ENCODE measurements at places on chromosomes 6 and 20. TPM values are rescaled to one million over a fixed set of nuclear protein-coding genes. Genes with fewer than 3 reads are reported as not detected.

Gene AIF1
- 38.5 TPM for total RNA-seq

Gene BYSL
- 2.9 TPM for total RNA-seq

Gene C4A
- 249 TPM for total RNA-seq

Gene OPRL1
- total RNA-seq, result 0.95 TPM

Gene GRM1
- total RNA-seq, result 0.36 TPM

Gene OLIG3
- total RNA-seq, result not detected

GRCh38 chr6:7170117-7170732, 62.5 kb downstream of the RREB1 start:
- H3K4me1 ChIP-seq, result no peaks in the 10 kb centered on the region
- no peaks in the 10 kb centered on the region for H3K27me3 ChIP-seq
- peak overlapping the region; percentile 70 for H3K27ac ChIP-seq
- no peak for DNase-seq

DNA sequence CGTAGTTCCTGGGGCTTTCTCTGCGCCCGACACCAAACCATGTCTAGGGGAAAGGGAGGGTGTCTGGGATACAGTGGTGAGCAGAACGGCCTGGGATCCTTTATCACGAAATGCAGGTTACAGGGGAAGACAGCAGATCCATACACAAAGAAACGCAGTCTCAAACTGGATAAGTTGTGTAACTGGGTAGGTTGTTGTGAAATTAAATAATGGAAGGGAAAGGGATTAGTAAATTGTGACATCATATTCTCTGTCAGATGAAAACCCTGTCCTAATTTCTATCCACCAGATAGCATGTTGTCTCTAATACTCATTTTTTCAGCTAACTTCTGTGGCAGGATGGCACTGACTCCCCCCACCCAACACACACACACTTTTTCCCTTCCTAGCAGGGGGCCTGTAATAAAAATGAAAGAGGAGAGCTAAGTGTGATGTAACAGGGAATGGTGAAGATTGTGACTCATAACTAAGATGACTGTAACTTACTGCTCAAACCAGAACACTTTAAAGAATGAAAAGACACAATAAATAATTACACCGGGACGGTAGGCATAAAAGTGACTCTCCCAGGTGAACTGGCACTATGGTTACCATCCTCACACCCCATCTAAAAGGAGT, 769 bp upstream of the TRPC4AP start:
- H3K36me3 ChIP-seq, result peaks cover 12% of the 10 kb centered on the region
- H3K27me3 ChIP-seq, result no peaks in the 10 kb centered on the region
- no peaks in the 10 kb centered on the region for H3K4me1 ChIP-seq
- DNase-seq, result no peak

DNA sequence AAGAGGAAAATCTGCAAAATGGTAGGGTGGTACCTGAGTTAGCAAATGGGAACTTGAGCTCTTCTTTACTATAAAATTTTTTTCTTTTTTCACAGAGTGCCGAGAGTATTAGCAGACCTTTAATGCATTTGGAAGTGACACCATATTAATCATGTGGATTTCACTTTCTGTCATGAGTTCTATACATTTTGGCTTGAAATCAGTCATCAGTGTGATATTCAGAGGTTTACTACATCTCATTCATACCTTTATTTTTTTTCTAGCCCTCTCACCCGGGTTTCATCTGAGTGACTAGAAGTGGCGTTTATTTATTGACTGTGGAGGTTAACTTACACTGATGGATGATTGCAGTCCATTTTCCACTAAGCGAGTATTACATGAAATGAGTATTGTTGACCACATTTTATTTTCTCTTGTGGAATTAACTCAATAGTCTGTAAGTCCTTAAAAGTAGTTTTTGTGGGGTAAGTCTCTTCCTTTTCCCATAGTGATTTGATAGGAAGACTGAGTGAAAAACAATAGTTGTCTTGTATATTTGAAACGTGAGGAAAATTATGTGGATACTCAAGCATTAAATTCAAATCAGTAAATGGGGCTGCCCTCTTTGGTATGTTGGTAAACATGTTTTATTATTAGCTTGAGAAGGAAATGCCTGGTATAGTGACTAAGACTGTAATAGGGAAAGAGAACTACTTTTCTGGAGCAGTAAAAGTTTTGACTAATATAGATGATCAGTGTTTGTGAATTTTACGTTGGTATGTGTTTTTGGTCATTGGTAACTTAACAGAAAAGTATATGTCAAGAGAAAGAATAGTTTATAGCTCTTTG, 55.5 kb downstream of the JARID2 start:
- no peaks in the 10 kb centered on the region for H3K4me1 ChIP-seq
- no peak overlapping the region for H3K27ac ChIP-seq
- no peaks in the 10 kb centered on the region for H3K27me3 ChIP-seq

DNA sequence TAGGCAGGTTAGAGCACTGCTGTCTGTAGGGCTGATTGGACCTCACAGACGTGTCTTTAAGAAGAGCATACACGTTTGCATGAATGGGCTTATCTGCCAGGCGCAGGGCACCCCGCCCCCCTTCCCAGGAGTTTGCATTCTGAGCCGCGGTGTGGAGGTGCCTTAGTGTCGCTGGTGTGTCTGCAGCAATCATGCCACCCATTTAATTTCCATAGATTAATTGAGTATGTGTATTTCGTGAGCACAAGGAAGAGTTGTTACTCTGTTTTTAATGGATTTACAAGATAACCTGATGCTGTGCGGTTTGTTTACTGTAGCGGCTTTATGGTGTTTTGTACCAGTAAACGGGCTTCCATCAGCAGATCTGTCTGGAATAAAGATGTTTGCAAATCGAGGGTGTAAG, 107.7 kb downstream of the ZDHHC14 start:
- DNase-seq, result no peak
- H3K4me1 ChIP-seq, result no peaks in the 10 kb centered on the region
- H3K27me3 ChIP-seq, result no peaks in the 10 kb centered on the region
- H3K4me3 ChIP-seq, result no peak overlapping the region
- no peaks in the 10 kb centered on the region for H3K36me3 ChIP-seq
- H3K27ac ChIP-seq, result no peak overlapping the region

DNA sequence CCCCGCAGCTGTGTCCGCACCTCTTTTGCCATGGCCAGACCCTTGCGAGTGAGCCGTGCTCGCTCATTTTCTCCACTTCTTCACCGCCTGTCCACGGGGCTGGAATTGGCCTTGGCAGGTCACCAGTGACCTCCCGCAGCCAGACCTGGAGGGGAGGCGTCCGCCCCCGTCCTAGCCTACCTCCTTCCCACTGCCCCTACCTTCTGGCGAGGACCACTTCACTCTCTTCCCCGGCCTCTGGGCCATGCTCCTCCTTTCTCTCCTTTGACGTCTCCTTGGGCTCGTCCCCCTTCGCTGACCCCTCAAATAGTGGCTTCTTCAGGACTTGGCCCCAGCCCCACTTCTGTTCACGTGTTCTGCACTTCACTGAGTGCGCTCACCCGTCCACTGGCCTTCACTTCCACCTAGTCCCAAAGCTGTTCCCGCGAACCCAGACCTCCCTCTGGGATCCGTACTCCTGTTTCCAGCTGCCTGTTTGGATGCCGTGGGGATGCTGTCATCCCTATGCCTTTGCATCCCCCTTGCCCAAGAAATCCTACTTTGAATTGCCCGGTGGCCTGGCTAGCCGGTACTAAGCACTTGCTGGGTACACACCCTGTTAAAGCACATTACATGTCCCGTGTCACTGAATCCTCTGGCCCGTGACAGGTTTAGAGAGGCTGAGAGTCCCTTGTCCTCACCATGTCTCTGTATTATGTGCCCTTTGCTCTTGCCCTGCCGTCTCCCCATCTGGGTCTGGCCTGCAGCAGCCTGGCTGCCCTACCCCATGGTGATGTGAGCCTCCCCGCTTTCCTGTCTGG, 33.0 kb downstream of the SPATA2 start:
- no peaks in the 10 kb centered on the region for H3K4me1 ChIP-seq
- no peaks in the 10 kb centered on the region for H3K27me3 ChIP-seq
- DNase-seq, result no peak

DNA sequence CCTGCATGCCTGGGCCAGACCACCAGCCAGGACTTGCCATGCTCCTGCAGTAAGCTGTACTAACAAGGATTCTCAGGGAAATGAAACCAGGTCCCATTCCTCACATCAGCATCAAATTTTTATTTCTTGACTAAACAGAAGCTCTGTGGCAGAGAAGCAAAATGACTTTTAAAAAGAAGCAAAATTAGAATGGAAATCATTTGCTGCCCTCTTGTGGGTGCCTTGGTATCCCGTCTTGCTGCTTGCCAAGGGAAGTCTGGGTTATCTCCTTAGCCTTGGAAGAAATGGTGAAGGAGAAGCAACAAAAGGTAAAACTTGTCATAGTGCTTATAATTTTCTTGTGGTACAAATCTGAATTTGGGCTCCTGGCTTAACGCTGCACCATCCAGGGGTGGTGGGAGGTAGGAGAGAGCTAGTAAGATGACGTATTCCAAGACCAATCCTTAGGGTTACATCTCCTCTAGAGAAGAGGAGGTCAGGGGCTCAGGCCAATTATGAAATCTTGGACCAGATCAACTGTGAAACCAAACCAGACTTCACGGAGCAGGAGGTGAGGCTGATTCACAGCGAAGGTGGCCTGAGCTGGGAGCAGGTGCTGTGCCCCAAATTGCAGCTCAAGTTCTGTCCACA, 107.5 kb downstream of the FAXC start:
- H3K36me3 ChIP-seq, result no peaks in the 10 kb centered on the region
- no peak overlapping the region for H3K27ac ChIP-seq
- H3K27me3 ChIP-seq, result no peaks in the 10 kb centered on the region
- H3K4me3 ChIP-seq, result no peak overlapping the region
- DNase-seq, result no peak
- no peaks in the 10 kb centered on the region for H3K4me1 ChIP-seq

GRCh38 chr20:43723186-43723585, 3.6 kb downstream of the GTSF1L start:
- H3K36me3 ChIP-seq, result no peaks in the 10 kb centered on the region
- H3K4me3 ChIP-seq, result no peak overlapping the region
- H3K27ac ChIP-seq, result no peak overlapping the region
- no peak for DNase-seq
- no peaks in the 10 kb centered on the region for H3K27me3 ChIP-seq

GRCh38 chr6:161117308-161117707, 125.7 kb downstream of the MAP3K4 start:
- no peaks in the 10 kb centered on the region for H3K4me1 ChIP-seq
- H3K27me3 ChIP-seq, result no peaks in the 10 kb centered on the region
- no peak for DNase-seq
- no peak overlapping the region for H3K27ac ChIP-seq
- peaks cover 35% of the 10 kb centered on the region for H3K36me3 ChIP-seq

DNA sequence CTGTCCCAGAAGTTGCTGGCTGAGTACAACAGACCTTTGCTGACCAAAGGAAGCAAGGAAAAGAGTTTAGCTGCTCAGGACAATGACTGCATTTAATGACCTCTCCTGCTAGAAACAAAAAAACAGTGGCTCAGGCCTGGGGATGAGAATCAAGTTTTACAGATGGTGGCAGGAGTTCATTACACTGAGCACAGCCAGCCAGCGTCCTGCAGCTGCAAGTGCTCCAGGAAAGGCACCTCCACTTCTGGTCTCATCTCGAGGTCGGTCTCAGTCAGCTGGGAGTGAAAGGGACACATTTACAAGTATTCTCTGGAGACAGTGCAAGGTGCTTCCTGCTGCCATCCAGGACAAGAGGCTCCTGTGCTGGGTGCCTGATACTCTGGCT, 362.7 kb downstream of the THBS2 start:
- H3K27me3 ChIP-seq, result no peaks in the 10 kb centered on the region
- H3K36me3 ChIP-seq, result no peaks in the 10 kb centered on the region
- no peak overlapping the region for H3K27ac ChIP-seq
- no peak overlapping the region for H3K4me3 ChIP-seq
- peaks cover 55% of the 10 kb centered on the region for H3K4me1 ChIP-seq
- DNase-seq, result no peak

GRCh38 chr6:89475634-89476033, 42.7 kb downstream of the ANKRD6 start:
- no peaks in the 10 kb centered on the region for H3K36me3 ChIP-seq
- no peaks in the 10 kb centered on the region for H3K4me1 ChIP-seq
- H3K4me3 ChIP-seq, result no peak overlapping the region

- H3K4me3 ChIP-seq, result no peak overlapping the region
- H3K27ac ChIP-seq, result no peak overlapping the region
- DNase-seq, result no peak
- H3K27me3 ChIP-seq, result peaks cover 27% of the 10 kb centered on the region
- H3K36me3 ChIP-seq, result no peaks in the 10 kb centered on the region
- H3K4me1 ChIP-seq, result peaks cover 19% of the 10 kb centered on the region
Measured at GRCh38 chr6:84777888-84778287, 13.5 kb upstream of the TBX18 start.

DNA sequence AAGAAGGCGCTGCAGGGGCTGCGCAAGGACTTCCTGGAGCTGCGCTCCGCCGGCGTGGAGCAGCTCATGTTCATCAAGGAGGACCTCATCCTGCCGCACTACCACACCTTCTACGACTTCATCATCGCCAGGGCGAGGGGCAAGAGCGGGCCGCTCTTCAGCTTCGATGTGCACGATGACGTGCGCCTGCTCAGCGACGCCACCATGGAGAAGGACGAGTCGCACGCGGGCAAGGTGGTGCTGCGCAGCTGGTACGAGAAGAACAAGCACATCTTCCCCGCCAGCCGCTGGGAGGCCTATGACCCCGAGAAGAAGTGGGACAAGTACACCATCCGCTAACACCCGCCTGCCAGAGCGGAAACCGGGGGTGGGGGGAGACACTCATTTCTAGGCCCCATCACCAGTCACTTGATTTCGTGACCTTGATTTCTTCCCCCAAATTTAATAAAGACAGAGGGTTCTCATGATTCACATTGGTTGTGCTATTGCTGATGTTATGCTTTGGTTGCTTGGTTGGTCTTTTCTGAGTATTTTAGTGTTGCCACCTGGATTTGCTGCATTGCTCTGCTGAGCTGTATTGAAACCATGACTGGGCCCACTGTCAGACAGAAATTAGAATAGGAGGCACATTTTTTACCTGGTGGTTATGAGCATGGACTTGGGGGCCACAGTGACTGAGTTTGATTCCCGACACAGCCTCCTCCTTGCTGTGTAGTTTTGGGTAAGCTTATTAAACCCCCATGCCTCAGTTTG, 1.5 kb downstream of the FAM50B start:
- H3K36me3 ChIP-seq, result no peaks in the 10 kb centered on the region
- H3K27ac ChIP-seq, result no peak overlapping the region
- DNase-seq, result no peak
- peak overlapping the region; percentile 53 for H3K4me3 ChIP-seq
- no peaks in the 10 kb centered on the region for H3K27me3 ChIP-seq

DNA sequence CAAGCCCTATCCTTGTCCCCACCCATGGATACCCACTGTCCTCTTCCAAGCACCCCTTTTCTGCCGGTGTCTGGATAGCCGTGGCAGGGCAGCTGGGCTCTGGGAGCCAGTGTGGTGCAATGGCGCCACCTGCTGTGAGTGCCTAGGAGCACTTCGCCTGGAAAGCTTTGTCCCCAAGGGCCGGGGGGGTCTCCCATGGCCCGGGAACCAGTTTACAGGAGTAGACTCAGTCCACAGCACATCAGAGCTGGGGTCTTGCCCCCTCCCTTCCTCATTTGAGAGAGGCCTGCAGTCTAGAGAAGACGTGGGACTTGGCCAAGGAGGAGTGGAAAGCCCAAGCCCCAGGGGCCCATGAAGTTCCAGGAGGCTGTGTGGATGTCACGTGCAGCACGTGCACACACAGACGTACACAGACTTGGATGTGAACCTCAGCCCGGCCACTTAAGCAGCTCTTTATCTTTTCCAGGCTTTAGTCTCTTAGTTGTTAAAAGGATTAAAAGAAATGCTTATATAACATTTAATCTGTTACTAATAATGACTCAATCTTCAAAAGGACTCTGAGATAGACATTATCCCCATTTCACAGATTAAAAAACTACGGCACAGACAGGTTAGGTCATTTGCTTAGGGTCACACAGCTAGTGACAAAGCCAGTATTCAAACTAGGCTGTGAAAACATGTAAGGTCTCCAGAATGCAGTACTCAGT, 40.9 kb upstream of the CDH22 start:
- no peaks in the 10 kb centered on the region for H3K36me3 ChIP-seq
- no peaks in the 10 kb centered on the region for H3K4me1 ChIP-seq
- H3K27me3 ChIP-seq, result no peaks in the 10 kb centered on the region
- H3K27ac ChIP-seq, result no peak overlapping the region
- no peak for DNase-seq

Data from sigmoid colon (tissue), 7 donors.